Ammon's horn (tissue), 1 donor: ENCODE measurements at places on chromosomes 5 and 9.

DNA sequence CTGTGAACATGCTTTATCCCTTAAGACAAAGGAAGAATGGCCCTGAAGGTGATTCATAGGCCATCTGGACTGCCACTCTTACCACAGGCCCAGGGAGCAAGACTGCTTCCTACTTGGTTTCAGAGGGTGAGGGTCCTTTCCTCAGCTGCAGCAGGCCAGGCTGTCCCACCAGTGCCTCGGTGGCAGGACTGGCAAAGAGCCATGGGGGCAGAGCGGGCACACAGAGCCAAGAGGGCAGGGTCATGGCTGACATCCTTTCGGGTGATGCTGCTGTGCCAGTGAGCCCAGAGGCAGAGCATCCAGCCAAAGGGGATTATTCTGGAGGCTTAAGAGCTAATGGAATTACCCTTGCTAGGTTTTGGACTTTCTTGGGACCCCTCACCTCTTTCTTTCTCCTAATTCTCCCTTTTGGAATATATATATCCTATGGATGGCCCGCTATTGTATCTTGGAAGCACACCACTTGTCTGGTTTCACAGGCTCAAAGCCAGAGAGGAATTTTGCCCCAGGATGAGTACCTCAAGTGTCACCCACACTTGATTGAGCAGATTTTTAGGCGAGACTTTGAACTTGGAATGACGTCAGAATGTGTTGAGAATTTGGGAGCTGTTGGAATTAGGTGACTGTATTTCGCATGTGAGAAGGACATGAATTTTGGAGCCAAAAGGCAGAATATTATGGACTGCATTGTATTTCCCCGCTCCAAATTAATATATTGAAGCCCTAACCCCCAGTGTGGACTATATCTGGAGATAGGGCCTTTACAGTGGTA lies 180.6 kb downstream of the BARX1 start:
- no peak for DNase-seq

- DNase-seq: no peak
Observed at GRCh38 chr9:110180511-110181434, 27.2 kb downstream of the C9orf152 start.

DNA sequence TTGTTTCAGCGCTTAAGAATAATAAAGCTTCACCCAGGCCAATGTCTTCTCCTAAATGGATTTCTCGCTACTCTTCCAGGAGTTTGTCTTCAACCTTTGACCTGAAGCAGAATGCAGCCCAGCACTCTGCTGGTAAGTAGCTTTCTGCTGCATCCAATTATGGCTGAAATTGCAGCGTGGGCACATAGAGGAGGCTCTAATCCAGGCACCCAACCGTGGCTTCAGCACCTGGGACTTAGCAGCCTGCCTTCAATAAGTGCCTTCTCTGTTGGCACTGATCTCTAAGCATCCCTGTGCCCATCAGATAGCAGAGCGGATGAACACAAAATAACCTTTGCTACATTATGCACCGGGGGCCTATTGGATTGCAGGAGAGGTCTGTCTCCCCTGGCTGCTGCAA lies 105.2 kb downstream of the TRIM32 start:
- DNase-seq: no peak

DNA sequence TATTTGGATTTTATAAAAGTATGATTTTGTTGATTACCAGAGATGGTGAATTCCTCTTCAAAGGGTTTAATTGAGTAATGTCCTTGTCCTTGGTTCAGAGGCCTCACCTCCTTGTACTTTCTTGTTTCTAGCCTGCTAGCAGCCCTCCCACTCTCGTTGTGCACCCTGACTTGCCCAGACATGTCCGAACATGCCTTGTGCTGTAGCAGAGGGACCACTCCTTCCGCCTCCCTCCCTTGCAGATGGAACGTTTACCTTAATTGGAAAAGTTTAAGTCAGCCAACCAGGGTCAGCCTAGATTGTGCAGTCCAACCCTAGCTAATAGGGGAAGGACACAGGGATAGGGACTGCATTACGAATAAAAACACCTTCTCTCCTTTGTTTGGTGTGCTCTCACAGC lies 406.9 kb upstream of the NMUR2 start:
- DNase-seq: no peak

GRCh38 chr9:15294604-15295003 lies 12.4 kb downstream of the TTC39B start:
- DNase-seq: no peak

DNA sequence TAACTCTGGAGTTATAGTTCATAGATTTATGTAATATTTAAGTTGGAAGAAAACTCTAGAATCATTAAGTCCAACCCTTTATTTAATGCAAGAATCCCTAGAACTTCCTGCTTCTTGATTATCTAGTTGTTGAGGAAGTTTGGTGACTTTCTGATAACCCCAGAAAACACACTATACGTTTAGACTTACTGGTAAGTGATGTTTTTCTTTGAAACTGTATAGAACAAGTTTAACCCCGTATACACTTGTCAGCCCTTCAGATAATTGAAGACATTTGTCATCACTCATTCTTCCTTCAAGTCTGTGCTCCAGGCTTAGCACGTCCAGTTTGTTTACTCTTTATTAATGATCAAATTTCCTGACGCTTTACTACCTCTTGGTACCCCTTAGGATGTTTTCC lies 9.0 kb downstream of the NDUFS4 start:
- DNase-seq: no peak

DNA sequence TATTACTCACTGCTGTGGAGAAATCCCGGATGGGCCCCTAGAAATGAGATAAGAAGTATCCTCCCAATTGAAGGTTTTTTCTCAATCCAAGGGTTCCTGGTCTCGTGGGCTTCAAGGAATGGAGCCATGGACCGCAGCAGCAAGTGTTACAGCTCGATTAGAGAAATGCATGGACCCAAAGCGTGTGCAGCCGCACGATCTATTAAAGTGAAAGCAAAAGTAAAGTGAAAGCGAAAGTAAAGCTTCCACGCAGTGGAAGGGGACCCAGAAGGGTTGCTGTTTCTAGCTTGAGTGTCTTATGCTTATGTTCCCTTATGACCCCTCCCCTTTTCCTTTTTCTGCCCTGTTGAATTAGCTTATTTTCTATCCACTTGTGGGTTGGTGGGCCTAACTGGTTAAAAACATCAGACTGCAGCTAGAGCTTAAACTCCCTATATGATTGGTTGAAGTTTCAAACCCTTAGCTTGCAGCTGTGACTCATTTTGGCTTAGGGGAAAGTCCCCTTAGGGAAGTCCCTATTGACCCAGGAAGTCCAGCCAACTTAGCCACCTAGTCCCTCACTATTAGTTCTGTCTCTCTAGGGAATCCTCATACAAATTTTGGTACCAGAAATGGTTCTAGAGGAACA lies 1111.8 kb downstream of the TAF11L14 start:
- DNase-seq: no peak

GRCh38 chr9:32955655-32956478 lies 45.6 kb downstream of the APTX start:
- DNase-seq: no peak

- DNase-seq: no peak
Observed at GRCh38 chr5:132364319-132364718, 5.2 kb upstream of the SLC22A5 start.

- DNase-seq: no peak
Observed at GRCh38 chr9:16715404-16715803, 155.1 kb downstream of the BNC2 start.

DNA sequence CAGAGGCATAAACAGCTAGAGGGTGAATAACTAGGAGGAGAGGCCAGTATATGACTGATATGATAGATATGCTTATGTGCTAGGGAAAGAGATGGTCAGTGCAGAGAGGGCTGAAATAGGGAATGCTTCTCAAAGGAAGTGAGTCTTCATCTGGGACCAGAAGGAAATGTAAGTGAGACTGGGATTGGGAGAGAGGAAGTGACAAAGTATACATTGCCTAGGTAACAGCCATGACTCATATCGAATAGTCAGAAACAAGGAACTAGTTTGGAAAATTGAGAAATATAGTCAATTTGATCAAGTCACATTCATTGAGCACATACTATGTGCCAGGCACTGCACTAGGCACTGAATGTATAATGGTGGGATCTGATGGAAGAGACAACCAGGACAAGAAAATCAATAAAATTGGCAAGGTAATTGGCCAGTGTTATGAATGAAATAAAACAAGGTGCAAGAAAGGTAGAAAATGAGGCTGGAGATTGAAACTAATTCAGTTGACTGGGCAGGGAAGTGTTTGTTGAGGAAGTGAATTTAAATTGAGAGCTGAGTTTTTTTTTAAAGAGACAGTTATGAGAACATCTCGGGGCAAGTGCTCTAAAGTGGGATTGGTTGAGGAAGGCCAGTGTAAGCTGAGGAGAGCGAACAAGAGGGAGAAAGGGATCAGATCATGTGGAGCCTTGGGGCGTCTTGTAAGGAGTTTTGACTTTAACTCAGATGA lies 4.3 kb downstream of the ERAP2 start:
- DNase-seq: no peak

GRCh38 chr5:93601802-93602155 lies 18.8 kb downstream of the NR2F1 start:
- no peak for DNase-seq

GRCh38 chr5:141637767-141638419 lies 1.1 kb downstream of the RELL2 start:
- peak; percentile 50 for DNase-seq

GRCh38 chr5:15798006-15798405 lies 298.0 kb downstream of the FBXL7 start:
- DNase-seq: peak; percentile 73

GRCh38 chr9:136316271-136316751 lies 11.0 kb upstream of the GPSM1 start:
- no peak for DNase-seq

DNA sequence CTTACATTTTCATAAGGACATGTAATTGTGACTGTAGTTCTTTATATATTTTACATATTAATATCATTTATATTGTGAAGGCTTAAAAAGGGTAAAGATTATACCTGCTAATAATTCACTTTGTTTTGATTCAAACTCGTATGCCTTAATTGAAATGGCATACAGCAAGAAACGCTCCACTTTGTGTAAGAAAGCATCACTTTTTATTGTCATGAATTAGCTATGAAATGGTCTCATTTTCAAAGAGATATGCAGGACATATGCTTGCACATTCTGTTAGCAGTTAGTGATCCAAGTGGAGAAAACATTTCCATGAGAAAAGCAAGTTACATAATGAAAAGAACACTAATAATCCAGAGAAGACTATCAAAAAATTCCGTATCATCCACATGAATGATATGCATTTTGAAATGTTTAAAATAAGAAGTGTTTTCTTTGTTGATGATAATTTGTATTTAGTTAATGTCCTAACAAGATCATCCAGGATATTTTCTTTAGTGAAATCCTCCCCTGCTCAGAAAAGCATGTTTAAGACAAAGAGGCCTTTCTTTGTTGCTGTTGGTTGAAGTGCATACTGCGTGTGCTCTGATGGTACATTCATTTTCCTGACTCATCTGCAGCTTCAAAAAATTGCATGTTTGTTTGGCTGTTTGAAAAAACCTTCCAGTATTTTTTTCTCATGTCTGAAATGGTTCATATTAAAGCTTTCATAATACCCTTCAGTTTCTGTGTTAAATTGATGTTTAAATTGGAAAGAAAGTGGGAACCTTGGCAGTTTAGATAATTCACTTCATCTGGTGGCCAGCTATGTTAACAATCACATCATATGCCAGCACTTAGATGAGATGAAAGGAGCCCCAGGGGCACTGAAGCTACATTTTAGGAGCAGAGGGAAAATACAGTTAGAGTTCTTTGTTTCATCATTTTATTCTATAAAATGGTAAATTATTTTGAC lies 242.2 kb downstream of the CSNK1G3 start:
- peak; percentile 47 for DNase-seq

DNA sequence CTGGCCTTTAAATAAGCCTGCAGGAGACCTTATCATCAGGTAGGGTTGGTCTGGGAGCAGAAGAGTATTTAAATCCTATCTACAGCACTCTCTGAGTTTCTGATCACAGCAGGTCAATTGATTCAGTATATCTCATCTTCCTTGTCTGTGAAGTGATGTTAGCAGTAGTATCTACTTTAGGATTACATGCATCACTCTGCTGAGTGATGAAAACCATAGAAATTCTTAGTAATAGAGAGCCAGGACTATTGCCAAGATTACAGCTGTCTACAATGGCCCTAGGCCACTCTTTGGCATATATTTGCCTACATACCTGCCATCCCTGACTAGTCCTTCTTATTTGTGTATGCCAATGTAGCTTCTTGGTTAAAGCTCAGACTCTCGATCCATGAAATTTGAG lies 183.8 kb downstream of the ASTN2 start:
- DNase-seq: no peak

DNA sequence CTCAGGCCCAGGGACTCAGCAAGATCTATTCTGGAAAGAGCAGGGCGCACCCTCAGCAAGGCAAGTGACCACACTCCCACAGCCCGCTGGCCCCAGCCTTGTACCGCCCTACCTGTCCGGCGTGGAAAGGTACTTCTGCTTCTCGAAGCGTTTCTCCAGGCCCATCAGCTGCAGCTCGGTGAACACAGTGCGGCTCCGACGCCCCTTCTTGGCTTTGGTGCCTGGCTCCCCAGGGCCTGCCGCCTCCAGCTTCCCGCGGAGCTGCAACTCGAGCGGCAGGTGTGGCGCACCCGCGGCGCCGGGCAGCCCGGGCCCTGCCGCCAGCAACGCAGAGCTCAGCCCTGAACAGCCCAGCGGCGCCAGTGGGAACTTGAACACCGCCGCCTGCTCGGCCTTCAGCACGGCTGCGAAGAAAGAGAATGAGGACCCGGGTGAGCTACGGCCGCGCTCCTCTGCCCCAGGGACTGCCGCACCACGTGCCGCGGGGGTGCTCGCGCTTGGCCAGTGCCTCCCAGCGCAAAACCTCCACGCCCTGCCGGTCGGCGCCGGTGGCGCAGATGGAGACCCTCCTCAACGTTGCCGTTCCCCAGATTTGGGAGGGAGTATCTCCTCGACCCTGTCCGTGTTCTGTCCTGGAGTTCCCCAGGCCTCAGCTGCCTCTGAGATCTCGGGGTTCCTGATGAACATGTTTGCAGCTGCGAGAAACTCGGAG lies 2.2 kb downstream of the BARX1 start:
- no peak for DNase-seq

GRCh38 chr5:129361441-129362025 lies 98.6 kb upstream of the ADAMTS19 start:
- no peak for DNase-seq

DNA sequence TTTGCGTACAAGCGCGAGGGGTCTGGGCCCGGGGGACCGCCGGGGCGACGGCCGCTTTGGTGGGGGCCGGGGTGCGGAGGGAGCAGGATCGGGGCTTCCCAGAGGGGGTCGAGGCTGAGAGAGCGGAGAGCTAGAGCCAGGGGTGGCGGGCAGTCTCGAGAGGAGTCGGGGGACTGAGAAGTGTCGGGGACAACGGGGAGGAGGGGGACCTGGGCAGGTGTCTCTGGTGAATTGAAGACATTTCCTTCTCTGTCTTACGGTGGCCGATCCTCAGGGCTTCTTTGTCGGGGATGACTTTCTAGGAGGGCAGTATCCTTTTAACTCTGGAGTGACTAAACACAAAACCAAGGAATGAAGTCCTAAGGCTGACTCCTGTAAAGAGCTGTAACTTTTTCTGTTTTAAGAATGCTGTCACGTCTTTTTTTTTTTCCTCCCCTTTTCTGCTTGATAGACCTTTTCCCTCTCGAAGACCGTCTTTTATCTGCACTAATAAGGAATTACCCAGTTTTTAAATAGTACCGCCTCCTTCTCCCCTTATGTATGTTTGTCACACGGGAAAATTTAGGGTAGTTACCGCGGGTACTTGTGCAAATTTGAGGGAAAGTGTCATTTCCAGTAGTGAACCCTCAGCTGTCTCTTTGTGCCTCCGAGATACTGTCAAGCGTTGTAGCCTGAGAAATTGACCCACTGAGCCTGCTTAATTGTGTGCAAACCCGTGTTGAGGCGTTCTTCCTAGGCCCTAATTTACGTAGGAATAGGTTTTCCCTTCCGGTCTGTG lies 822 bp downstream of the DENND4C start:
- peak; percentile 33 for DNase-seq

GRCh38 chr9:108854641-108855528 lies 901 bp downstream of the ACTL7B start:
- DNase-seq: no peak
